Fibroblast of the aortic adventitia (primary cell): ENCODE measurements at places on chromosomes 12 and 14.

DNA sequence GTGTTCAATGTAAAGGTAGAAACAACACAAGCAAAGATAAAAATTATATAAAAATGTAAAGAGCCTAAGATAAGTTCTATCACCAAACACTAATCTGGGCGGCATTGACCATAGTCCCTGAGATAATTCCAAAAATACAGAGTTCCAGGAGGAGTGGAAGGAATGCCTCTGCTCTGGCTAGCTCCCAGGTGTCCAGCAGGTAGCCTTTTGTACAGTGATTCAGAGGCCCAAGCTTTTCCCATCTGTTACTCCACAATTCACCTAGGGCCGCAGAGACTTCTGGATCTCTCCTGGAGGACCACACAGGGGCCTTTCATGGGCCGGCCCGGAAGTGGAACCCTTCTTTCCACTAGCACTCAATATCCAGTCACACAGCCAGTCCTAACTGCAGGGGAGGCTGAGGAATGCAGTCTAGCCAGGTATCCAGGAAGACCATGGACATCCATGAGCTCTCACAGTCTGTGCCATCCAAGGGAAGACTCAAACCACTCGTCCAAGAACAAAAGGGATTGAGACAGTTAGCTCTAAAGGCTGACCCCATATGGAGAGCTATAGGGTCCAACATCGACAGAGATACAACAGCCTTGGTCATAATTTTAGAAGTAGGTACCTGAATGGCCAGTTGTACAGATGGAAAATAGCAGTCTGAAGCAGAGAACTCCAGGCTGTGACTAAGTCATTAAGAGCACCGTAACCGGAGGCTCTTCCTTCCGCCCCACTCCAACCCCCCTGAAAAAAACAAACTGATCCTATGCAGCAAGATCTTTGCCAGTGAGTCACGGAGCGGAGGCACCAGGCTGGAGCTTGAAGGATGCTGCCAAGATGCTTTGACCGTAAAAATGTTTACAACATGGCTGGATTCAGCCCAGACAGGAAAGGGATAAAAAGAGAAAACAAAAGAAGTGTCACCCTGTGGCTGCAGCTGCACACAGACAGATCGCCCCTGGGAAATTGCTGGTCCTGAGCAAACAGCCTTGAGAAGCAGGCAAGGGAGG, 204.8 kb downstream of the NUAK1 start:
- DNase-seq: peak; percentile 80

DNA sequence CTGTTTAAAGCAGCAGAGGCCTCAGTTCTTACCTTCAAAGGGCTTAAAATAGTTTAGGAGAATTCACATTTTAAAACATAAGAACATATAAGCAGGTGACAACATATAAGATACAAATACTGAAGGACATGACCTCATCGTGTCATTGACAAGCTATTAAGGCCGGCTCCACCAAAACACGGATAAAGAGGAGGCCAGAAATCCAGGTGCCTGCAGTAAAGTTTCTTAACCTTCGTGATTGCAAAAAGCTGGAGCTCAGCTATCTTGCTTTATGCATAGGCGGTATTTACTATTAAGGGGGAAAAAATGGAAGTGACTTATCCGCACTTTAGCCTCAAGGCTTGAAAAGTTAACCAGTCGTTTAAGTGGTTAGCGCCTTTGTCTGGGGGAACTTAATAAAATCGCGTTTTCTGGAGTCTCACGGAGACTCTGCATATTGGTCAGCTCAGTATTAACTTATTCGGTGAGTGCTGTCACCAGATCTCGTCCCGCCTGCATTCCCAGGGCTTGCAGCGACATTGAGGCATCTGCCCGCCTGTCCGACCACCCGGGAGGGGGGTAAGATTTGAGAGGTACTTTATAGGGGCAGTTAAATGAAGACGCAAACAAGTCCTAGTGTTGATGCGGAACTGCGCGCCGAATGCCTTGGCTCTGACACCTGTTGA, 1.1 kb upstream of the SP1 start:
- no peak for DNase-seq

- DNase-seq: peak; percentile 61
Measured at GRCh38 chr12:95574799-95575452, 23.6 kb upstream of the USP44 start.

DNA sequence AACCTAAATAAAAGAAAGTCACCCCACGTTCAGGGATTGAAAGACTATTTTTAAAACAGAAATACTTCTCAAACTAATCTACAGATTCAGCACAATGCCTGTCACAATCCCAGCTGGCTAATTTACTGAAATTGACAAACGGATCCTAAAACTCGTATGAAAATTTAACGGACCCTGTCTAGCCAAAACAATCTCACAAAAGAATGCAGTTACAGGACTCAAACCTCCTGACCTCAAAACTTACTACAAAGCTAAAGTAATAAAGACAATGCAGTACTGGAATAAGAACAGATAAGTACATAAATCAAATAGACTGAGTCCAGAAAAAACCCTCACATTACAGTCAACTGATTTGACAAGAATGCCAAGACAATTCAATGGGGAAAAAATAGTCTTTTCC, 48.8 kb downstream of the IPO8 start:
- DNase-seq: peak; percentile 51

- no peak for DNase-seq
Measured at GRCh38 chr14:91899213-91899612, 31.9 kb upstream of the TC2N start.

DNA sequence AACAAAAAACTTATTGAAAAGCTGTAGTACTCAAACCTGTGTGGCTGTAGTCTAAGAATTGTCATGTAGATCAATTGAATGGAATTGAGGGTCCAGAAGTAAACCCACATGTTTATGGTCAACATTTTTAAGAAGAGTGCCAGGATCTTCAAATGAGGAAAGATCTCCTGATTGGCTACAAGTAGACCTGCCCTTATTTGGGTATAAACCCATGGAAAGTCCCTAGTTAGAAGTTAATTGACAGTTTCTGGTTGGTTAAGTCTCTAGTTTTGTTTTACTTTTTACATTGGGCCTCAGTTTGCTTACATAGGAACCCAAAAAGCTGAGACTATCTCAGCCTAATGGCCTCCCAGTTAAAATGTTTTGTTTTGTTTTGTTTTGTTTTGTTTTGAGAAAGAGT, 91.9 kb upstream of the RESF1 start:
- no peak for DNase-seq

GRCh38 chr12:9240776-9241175, 32.6 kb upstream of the PZP start:
- no peak for DNase-seq

GRCh38 chr14:103562179-103562428, 353 bp downstream of the BAG5 start:
- DNase-seq: peak; percentile 45

DNA sequence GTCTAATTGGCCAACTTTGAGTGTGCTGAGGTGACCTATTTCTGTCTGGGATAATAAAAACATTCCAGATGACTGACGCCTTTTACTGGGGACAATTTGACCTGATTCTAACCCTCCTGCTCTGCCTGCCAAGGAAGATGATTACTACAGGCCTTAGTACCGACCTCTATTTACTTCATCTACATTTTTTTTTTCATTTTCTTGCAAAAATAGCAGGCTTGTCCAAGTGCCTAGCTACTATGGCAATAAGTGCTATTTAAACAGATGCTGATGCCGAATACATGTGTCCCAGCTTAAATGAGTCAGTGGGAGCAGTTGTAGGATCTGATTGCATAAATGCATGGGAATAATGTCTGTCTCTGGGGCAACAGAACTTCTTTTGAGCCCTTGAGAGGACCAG, 254.3 kb downstream of the RGS6 start:
- DNase-seq: no peak

DNA sequence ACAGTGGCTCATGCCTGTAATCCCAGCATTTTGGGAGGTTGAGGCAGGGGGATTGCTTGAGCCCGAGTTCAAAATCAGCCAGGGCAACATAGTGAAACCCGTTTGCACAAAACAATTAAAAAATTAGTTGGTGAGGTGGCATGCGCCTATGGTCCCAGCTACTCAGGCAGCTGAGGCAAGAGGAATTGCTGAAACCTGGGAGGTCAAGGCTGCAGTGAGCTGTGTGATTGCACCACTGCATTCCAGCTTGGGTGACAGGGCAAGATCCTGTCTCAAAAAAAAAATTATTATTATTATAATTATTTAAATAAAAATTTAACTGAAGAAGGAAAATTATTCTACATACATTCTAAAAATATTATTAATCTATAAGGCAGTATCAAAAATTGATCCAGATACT, 164.1 kb downstream of the ITPR2 start:
- no peak for DNase-seq

DNA sequence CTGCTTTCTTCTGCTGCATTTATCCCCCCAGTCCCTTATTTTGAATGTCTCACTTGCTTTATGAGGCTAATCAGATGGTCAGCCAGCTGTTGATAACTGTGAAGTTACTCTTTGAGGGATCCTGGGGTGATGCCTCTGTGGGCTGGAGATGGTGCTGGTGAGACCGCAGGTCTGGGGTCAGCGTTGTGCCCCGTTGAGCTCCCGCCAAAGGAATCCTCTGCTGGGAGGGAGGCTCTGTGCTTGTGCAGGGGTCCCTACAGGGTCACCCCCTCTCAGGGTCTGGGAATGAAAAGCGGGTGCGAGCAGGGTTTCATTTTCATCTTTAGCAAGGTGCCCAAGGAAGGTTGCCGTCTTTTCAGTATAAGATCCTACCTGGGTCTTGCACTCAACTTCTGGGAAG, 161.2 kb upstream of the RTL1 start:
- no peak for DNase-seq

GRCh38 chr14:55816225-55816624, 236.2 kb downstream of the KTN1 start:
- DNase-seq: no peak

GRCh38 chr12:118984161-118984943, 3.0 kb downstream of the SRRM4 start:
- DNase-seq: no peak

GRCh38 chr14:32167907-32168306, 33.9 kb upstream of the RNU6-7 start:
- DNase-seq: no peak

DNA sequence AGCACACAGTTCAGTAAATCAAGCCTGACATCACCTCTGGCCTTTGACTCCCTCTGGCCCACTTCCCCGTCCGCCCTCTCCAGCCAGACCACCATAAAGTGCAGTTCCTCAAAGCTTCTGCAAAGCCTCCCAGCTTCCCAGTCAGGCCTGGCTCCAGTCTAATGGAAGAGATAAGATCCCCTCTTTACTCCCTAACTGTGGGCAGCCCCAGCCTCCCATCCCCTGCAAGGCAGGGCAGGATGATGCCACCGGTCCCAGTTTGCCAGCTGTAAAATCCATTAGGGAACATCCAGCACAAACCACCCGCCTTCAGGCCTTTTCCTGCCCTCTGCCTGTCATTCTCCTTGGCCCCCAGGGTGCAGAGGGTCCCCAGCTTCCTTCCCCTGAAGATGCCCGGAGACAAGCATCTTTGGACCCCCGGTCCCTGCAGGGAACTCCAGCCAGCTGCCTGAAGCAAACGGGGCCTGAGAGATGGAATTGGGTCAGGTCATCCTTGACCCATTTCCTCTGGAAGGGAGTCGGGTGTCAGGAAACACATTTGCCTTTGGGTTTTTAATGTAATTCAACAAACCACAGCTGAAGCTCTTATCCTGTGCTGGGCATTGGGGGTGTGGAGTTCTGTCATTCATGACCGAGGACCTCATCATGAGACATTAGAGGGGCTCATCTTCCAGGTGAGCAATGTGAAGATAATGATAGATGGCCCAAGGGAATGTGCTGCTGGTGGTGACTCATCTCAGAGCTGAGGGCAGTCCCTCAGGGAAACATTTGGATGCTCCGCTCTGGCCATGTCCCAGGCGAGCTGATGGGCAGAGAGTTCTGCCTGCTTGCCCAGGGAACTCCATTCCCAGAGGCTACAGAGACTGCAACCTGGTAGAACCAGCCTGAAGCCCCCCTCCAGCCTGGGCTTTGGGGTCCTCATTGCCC, 93.8 kb upstream of the CLMN start:
- DNase-seq: no peak

GRCh38 chr12:2853626-2854025, 3.2 kb downstream of the TEX52 start:
- DNase-seq: peak; percentile 74

DNA sequence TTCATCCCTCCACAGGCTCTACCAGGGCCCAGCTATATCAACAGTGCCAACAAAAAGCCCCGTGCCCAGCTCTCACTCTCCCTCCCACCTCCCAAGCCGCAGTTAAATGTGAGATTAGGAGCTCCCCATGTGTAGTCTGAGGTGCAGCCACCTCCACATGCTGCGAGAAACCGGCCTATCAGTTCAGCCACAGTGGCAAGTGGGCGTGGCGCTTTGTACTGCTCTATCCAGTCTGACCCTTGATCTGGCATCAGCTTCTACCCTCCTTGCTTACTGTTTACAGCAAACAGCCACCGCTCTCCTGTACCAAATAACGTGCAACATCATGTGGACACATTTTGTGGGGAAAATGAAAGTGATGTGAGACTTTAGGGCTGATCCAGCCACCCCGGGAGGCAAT, 1.7 kb downstream of the PLEK2 start:
- DNase-seq: no peak

GRCh38 chr14:91149462-91149861, 35.6 kb downstream of the DGLUCY start:
- peak; percentile 100 for DNase-seq

DNA sequence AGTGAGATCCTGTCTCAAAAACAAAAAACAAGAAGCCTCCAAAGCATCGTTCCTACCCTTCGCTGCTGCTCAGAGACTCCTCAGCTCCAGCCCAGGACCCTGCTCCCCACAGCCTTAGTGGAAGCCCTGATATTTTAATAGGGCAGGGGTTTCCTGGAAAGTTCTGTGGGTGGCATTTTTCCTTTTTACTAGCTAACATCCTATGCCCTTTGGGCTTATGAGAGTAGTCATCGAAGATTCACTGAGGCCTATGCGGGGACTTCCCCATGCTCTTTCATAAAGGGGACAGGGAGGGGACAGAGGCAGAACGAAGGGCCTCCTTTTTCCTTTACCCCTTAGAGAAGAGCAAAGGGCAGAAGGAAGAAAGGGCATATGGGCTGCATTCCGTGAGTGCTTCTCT, 8.3 kb downstream of the LAG3 start:
- no peak for DNase-seq

DNA sequence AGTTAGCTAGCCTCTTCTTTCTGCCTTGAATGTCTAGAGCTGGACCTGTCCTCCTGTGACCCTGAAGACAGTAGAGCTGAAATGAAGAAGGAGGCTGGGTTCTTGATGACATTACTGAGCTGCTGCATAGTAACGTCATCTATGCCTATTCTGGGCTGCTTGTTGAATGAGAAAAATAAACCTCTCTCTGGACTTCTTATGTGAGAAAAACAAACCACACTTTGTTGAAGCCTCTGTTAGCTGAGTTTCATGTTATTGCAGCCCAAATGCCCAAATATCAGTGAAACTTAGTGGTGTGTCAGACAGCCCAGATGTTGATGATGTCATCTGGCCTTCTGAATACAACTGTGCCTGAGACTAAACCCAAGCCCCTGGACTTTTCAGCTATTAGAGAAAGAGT, 67.0 kb upstream of the MAX start:
- DNase-seq: peak; percentile 86

GRCh38 chr12:97283297-97283696, 179.3 kb upstream of the RMST start:
- DNase-seq: no peak

- DNase-seq: no peak
Measured at GRCh38 chr12:110744601-110745264, 2.0 kb upstream of the PPP1CC start.

GRCh38 chr14:57486767-57487379, 6.8 kb downstream of the CCDC198 start:
- DNase-seq: peak; percentile 57
